ENCODE measurements at places on chromosomes 6 and 20.

DNA sequence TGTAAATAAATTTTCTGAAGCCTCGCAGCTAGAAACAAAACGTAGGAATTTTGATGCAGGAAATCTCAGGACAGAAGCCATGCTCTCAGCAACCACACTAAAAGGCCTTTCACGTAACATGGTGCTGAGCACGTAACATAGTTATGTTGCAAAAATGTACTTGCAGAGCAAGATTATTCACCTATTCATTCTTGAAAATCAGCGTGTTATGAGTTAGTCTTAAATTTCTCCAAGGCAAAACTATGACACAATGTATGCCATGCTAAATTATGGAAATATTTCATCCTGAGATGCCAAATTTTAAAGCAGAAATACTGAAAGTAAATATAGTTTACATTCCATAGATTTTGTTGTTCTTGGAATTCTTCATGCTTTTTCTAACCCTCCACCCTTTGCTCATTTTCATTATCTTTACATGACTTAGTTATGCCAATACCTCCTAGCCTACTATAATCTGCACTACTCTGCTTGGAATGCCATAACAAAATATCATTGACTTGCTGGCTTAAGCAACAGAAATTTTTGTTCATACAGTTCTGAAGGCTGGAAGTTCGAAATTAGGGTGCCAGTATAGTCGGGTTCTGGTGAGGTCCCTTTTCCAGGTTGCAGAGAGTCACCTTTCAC lies 179.8 kb upstream of the BMP5 start:
- DNase-seq, result no peak

GRCh38 chr20:48714764-48715163 lies 113.0 kb downstream of the PREX1 start:
- no peak for DNase-seq

- DNase-seq, result no peak
Observed at GRCh38 chr6:104750449-104750848, 109.3 kb downstream of the HACE1 start.

GRCh38 chr20:25059866-25060465 lies 2.0 kb upstream of the ACSS1 start:
- DNase-seq, result no peak

- DNase-seq, result no peak
Observed at GRCh38 chr6:54624779-54625178, 221.8 kb upstream of the FAM83B start.

DNA sequence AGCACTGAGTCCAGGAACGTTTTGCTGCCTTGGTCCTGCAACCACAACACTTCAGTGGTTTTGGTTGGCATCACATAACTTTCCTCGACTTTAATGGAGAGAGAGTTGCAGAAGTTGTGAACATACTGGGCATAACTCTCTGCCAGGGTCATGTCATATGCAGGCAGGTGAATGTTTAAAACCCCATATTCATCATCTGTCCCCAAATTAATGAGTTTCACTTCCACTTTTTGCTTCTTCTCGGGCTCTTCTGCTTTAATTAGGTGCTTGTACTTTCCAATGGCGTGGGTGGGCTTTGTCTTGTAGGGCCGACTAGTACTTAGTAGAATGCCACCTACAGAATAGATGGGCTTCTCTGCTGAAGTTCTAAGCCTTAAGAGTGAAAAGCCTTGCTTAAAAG lies 45.2 kb upstream of the TFAP2A start:
- DNase-seq, result no peak

- DNase-seq, result no peak
Observed at GRCh38 chr20:53569005-53569404, 24.6 kb downstream of the ZNF217 start.

DNA sequence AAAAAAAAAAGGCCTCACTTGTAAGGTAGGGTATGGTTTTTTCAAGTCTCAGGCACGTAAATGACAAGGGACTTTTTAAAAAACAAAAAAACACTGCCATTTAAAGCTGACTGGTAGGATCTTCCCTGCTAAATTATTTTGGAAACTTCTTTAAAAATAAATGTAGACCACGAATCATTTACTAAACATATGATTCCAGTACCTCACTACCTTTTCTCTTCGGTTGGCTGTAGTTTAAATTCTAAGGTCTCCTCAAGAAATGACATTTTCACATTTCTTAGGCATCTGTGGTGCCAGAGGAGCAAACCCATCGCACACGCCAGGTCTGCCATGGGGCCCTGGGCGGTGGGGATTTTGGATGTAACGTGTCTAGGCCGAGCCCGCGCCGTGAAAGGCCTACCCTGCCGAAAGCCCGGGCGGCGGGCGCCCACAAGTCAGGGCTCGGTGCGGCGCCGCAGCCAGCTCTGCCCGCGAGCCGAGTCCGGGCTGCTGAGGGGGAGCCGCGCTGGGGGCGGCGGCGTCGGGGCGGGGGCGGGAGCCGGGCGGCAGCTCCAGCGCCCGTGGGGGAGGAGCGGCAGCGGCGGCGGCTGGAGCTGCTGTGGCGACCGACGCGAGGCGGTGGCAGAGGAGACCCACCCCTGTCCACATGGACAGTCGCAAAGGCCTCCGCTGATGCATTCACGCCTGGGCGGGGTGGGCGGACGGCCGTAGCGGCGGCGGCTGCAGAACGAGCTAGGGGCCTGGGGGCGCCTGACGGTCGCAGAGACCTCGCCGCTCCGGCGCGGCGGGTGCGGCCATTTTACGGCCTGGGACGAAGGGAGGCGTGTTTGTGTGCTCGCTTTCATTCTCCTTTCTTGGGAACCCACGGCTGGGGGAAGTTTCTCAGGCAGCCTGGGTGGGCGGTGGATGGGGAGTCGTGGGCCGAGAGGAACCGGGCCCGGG lies at the start of gene SENP6:
Gene SENP6 (plus strand): TSS at position 577 of the 942 bp plus-strand sequence. CDS start 645 bp downstream, outside the sequence.
- peak; percentile 80 for DNase-seq

GRCh38 chr20:9241232-9241692 lies 172.4 kb downstream of the PLCB4 start:
- DNase-seq, result no peak

- no peak for DNase-seq
Observed at GRCh38 chr6:169950558-169950957, 199.1 kb downstream of the ERMARD start.

- no peak for DNase-seq
Observed at GRCh38 chr6:158963020-158963808, 36.8 kb downstream of the RSPH3 start.

DNA sequence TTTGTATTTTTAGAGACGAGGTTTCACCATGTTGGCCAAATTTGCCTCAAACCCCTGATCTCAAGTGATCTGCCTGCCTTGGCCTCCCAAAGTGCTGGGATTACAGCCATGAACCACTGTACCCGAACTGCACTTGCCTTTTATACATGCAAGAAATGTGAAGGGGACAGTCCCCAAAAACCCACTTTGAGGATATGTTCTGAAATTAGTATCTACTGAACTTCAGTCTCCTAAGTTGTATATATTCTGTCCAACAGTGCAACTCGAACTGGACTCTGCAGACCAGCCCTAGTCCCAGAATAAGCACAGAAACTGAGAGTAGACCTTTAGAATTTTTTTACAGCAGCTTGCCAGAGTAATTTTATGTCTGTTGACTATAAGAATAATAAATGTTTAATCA lies 28.5 kb downstream of the BACH2 start:
- DNase-seq, result no peak

- no peak for DNase-seq
Observed at GRCh38 chr6:53530346-53530745, 14.6 kb downstream of the GCLC start.

GRCh38 chr20:23668477-23668951 lies 20.3 kb downstream of the CST4 start:
- DNase-seq, result peak; percentile 60

- peak; percentile 56 for DNase-seq
Observed at GRCh38 chr20:16615199-16615598, 42.0 kb upstream of the KIF16B start.

DNA sequence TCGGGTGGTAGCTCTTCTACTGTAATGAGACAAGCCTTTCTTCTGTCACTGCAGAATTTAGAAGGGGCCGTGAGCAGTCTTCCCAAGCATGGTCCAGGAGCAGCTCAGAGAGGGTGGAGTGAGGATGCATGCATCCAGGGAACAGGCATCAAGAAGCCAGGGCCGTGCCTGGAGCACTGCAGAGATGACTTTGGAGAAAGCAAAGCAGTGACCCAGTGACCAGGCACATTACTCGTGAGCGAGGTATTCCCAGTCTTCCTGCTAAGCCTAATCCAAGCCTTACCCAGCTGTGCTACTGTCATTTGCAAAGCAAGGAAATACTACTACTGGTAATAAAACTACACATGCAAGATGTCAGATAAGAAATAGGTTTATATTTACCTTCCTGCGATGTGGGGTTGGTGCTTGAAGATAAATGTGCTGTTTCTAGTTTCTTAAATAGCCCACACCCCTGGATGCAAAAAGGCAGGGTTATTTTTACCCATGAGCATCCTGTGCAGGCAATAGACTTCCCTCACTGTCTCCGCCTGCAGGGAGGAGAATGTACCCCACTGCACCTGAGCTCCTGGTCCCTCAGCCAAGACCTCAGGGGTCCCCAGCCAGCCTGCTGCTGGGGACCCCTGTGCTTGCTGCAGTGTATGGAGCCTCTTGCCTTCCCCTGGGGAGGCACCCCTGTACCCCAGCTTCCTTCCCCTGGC lies 62.9 kb downstream of the SSR1 start:
- DNase-seq, result no peak

DNA sequence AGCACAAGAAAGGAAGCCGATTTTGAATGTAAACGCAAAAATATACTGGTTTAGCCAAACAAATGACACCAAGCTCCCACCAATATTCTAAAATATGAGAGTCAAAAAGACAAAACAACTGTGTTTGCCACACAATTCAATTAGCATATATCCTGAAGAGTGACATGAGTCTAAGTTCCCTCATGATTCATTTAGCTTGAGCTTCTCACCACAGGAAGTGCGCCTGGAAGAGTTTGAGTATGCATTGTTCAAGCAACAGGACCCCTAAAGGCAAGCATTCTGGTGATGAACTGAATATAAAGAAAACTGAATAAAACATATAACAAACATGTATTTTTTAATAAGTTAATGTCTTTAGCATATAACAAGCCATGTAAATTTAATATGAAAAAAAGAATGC lies 115.2 kb upstream of the RUNX2 start:
- DNase-seq, result no peak

- no peak for DNase-seq
Observed at GRCh38 chr20:25308671-25309394, 60.9 kb downstream of the PYGB start.

DNA sequence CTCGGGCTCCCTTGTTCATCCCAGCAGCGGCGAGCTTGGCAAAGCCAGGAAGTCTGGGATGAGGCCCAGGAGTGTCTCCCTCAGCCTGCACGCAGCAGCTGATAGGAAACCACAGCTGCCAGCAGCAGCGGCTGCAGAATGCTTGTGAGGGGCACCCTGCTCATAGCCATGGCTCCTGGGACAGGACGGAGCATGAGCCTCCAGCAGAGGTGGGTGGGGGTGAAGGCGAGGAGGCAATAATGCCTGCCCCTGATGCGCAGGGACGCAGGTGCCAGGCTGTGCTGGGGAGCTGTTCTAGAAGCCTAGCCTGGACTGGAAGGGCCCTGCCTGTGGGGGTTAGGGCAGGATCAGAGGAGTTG lies 157.9 kb downstream of the CD83 start:
- no peak for DNase-seq

DNA sequence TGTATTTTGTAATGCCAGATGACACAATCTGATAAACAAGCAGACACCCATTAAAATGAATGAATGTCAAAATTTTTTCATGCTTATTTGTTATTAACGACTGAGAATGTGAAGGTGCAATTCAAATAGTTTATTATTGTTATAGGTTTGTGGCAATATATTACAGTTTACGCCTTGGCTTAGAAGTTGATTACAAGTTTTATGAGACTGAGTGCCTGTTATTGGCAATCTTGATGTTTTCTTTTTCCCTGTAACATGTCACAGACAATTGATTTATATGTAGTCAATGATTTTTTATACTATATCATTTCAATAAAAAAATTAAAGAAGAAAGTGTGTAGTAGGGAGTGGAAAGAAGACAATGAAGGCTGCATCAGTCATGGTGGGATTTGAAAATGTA lies 144.1 kb upstream of the EEF1E1 start:
- no peak for DNase-seq

GRCh38 chr20:23022849-23023248 lies 12.3 kb upstream of the SSTR4 start:
- no peak for DNase-seq

DNA sequence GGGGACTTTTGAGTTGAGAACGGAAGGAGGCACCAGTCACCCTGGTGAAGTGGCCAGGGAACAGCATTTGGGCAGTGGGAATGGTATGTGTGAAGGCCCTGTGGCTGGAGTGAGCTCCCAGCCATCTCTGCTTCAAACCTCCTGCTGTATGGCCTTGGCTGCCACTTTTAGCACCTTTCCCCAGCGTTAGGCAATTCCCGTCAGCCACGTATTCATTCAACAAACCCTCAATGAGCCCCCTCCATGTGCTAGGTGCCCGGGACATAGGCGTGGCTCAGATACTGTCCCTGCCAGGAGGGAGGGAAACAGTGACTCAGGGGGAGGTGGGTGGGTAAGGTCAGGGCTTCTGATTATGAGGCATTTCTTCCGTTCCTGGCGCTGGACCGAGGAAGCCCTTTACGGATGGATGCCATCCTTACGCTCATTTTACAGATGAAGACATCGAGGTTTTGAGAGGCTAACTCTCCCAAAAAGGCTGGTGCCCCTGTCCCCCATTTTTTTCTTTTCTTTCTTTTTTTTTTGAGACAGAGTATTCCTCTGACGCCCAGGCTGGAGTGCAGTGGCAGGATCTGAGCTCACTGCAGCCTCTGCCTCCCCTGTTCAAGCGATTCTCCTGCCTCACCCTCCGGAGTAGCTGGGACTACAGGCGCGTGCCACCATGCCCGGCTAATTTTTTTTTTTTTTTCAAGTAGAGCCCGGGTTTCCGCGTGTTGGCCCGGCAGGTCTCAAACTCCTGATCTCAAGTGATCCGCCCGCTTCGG lies 37.5 kb downstream of the SRC start:
- DNase-seq, result no peak

GRCh38 chr20:9211016-9211760 lies 142.3 kb downstream of the PLCB4 start:
- no peak for DNase-seq

- no peak for DNase-seq
Observed at GRCh38 chr6:106724848-106725247, 95.5 kb downstream of the QRSL1 start.

- DNase-seq, result no peak
Observed at GRCh38 chr6:131765804-131766135, 42.0 kb upstream of the ENPP1 start.

DNA sequence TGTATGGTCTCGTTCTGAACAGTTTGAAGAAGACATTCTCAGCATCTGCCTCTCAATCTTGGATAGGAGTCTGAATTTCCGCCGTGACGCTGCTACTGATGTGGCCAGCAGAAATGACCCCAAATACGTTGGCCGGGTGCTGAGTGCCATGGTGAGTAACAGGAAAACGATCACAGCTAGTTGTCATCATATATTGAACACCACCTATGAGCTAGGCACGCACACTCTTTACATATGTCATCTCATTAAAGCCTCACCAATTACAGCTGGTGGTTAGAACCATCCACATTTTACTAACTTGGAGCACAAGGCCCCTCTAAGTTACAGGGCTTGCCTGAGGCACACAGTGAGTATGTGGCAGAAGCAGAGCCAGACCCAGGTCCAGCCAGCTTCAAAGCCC lies 17.1 kb downstream of the TGM3 start:
- no peak for DNase-seq

- DNase-seq, result no peak
Observed at GRCh38 chr20:22908944-22909343, 126.2 kb upstream of the SSTR4 start.
